Spinal cord (tissue), 10 donors: ENCODE measurements at places on chromosomes 5 and 9. TPM values are rescaled to one million over a fixed set of nuclear protein-coding genes. Genes with fewer than 3 reads are reported as not detected.

Gene IFNA6
- not detected for total RNA-seq

Gene RAD1
- 24.8 TPM for total RNA-seq

Gene MELK
- 12.6 TPM for total RNA-seq

Gene SSBP2
- 90.4 TPM for total RNA-seq

Gene NDST1
- 39.0 TPM for total RNA-seq

Gene KCNV2
- not detected for total RNA-seq

Gene IL7R
- total RNA-seq: 1.3 TPM

Gene GNPDA1
- total RNA-seq: 45.0 TPM

Gene BARX1
- 0.17 TPM for total RNA-seq

Gene AGXT2
- 0.11 TPM for total RNA-seq

Gene CDC20B
- total RNA-seq: 0.30 TPM
